T47D (cell line): ENCODE measurements at places on chromosomes 2 and 18.

GRCh38 chr2:157900203-157900602, 24.1 kb upstream of the ACVR1 start:
- DNase-seq = no peak

DNA sequence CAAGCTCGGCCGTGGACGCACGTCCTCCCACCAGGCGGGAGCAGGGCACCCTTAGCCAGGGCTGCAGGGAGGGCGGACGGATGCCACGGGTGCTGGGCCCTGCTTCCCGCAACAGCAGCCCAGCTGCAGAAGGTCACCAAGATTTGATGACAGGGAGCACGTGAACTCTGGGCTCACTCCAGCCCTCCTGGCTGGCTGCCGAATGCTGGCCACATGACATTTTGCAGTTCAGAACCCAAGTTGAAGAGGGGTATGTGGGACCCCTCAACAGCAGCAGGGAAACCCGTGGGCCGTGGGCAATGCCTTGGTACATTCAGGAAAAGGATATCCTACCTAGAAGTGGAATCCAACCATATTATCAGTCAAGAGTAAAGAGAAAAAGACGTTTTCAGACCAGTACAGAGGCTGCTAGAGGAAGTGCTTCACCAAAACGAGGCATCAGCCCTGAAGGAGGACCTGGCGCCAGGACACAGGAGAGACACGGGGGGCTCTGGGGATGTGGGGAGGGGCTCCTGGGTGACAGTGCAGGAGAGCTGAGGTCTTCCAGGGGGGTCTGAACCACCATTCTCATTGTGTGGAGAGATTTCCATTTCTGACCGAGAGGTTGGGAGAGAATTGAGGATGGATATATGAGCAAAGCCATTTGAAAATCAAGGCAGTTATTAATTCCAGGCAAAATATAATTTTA, 107.4 kb upstream of the CTDP1 start:
- DNase-seq = no peak

GRCh38 chr18:79327199-79327721, 68.5 kb upstream of the NFATC1 start:
- DNase-seq = no peak

DNA sequence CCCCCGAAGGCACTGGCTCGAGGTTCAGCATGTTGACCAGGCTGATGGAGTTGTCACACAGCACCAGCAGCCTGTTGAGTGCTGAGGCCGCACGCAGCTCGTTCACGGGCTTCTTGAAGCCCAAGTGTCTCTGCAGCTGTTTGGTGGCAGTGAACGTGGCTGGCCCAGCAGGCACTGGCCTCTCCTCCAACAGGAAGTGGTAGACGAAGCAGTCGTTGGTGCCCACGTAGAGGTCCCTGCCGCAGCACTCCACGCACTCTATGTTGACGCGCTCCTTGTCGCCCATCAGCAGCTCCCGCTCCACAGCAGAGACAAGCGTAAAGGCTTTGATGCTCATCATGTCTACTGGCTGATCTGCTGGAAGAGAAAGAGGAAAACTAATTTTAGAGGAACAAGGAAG, 21.6 kb downstream of the TGFBRAP1 start:
- no peak for DNase-seq

DNA sequence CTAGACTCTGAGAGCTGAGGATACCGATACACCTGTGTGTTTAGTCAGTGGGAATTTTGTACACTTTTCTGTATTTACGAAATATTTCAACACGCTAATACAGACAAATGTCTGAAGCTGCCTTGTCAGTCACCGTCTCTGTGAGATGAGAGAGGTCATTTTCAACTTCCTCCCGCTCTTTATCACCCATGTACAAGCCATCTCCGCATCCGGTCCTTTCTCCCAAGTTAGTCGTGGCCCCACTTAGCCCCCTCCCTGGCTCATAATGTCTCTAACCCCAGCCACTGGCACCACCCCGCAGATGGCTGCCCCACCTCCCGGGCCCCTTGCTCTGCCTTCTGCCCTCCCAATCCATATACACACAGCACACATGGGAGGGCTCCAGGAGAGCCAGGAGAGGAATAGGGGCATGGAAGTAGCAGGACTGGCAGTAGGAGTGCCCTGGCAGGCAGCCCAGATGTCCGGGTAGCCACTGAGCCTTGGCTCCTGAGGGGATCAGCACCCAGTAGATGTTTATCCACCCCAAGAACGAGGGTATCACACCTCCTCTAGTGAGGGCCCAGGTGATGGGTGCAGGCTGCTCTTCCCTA, 2.0 kb upstream of the RUFY4 start:
- DNase-seq = no peak

GRCh38 chr2:133841900-133842299, 273.6 kb upstream of the NCKAP5 start:
- no peak for DNase-seq

- DNase-seq = no peak
Measured at GRCh38 chr2:111095434-111095833, 25.3 kb upstream of the BCL2L11 start.

GRCh38 chr18:23099621-23100020, 35.7 kb upstream of the CABLES1 start:
- DNase-seq = peak; percentile 95

GRCh38 chr18:505483-506122, 5.1 kb upstream of the COLEC12 start:
- DNase-seq = no peak

GRCh38 chr2:26587994-26588393, 53.2 kb downstream of the CIB4 start:
- DNase-seq = no peak

GRCh38 chr2:65639156-65639864, 206.9 kb upstream of the SPRED2 start:
- no peak for DNase-seq

- no peak for DNase-seq
Measured at GRCh38 chr2:131023758-131024157, 69.5 kb downstream of the FAM168B start.
